ENCODE measurements at places on chromosomes 4 and X.

GRCh38 chr4:38313999-38314561 is 349.9 kb upstream of the KLF3 start:
- no peak for DNase-seq

- DNase-seq, result no peak
Measured at GRCh38 chr4:161952382-161952781, 211.4 kb downstream of the FSTL5 start.

DNA sequence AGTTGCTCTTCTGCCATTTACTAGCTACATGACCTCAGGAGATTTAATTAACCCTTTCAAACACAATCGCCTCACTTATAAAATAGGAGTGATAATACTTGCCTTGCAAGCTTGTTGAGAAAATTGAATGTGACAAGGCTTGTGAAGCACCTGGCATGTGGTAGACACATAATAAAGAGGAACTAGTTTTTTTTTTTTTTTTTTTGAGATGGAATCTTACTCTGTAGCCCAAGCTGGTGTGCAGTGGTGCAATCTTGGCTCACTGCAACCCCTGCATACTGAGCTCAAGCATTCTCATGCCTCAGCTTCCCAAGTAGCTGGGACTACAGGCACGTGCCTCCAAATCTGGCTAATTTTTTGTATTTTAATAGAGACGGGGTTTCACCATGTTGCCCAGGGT is 73.7 kb upstream of the STIM2 start:
- DNase-seq, result no peak

GRCh38 chr4:139777757-139778156 is 112.1 kb downstream of the MGST2 start:
- no peak for DNase-seq

- DNase-seq, result no peak
Measured at GRCh38 chrX:142036116-142036515, 132.4 kb downstream of the MAGEC1 start.

DNA sequence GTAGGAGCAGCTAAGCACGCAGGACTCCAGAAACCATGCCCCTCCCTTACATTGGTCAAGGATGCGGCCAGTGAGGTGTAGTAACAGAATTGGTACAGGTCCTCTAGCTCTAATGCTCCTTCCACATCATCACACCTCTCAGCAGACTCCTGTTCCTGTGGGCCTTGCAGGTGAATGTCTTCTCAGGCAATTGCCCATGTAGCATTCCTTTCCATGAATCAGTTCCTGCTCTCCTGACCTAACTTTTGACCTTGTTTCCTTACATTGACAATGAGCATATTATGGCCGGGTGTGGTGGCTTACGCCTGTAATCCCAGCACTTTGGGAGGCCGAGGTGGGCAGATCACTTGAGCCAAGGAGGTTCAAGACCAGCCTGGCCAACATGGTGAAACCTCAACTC is 31.3 kb downstream of the MAP7D3 start:
- no peak for DNase-seq

DNA sequence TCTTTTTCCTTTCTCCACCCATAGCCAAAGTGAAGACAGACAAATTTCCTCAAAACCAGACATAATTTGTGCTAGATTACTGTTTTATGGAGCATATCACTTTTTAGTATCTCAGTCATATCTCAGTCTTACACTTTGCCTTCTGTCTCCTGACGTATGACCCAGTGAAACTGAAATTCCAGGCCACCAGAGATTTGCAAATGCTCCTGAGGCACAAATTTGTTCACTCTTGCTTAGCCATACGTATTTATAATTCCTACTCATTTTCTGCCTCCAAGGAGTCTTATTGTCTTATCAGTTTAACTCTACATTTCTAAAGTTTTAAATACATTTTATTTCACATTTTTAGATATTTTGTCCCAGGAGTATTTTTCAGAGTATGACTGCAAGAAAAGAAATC is 10.0 kb downstream of the TMEM156 start:
- DNase-seq, result no peak

DNA sequence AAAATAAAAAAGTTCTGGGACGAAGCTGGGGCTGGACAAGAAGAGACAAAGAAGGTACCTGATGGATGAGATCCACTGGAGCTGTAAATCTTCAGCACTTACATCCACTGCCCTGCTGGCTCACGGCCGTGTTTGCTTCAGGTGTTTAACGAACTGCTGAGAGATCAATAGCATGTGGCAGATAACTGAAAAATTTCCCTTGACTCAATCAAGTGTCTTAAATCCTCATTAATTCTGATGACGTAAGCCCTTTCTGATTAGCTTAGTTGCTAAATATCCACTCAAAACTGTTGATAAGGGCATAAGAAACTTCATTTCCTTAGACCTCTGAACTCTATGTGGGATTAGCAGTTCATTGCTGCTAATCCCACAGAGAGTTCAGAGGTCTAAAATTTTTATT is 354.2 kb upstream of the HS3ST1 start:
- no peak for DNase-seq

- no peak for DNase-seq
Measured at GRCh38 chr4:184471881-184472613, 2.3 kb downstream of the IRF2 start.

- DNase-seq, result no peak
Measured at GRCh38 chr4:84681486-84682274, 98.8 kb downstream of the CDS1 start.

GRCh38 chr4:10703156-10703555 is 18.6 kb upstream of the CLNK start:
- DNase-seq, result no peak

Measured in nephron progenitor cell (in vitro differentiated cells).